ENCODE measurements at places on chromosomes 6 and 20.
A peak's percentile ranks its signal among the peaks of the same experiment; 100 is the strongest.

GRCh38 chr6:152474354-152474753 lies 162.8 kb downstream of the SYNE1 start:
- peak; percentile 57 for DNase-seq

DNA sequence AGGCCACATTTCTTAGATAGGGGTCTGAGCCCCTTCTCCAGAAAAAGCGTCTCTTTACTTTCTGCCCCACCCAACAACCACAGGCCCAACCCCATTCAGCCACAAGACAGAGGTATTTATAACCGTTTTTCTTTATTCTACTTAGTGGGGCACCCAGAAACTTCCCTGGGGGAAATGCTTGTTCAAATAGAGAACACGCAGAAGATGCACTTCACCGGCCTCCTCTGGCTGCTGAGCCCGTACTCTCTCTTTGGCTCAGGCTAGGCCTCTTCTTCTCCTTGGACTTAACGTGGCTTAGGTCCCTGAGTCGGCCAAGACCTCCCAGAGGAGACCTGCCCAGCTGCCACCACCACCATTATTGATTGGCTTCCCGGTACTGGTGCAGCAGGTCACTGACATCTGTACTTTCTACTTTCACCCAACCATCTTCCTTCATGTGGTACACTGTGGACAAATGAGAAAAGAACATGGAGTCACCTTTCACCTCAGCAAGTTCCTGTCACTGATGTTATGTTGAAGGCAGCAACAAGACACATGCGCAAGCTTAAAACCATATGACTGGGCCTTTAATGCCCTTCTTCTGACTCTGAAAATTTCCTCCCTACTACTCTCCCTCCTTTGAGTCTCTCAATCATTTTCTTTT lies 2.2 kb upstream of the TAP2 start:
- DNase-seq: no peak

- no peak for DNase-seq
These were observed 109.1 kb upstream of the GGTLC1 start for GRCh38 chr20:24097506-24098245.

DNA sequence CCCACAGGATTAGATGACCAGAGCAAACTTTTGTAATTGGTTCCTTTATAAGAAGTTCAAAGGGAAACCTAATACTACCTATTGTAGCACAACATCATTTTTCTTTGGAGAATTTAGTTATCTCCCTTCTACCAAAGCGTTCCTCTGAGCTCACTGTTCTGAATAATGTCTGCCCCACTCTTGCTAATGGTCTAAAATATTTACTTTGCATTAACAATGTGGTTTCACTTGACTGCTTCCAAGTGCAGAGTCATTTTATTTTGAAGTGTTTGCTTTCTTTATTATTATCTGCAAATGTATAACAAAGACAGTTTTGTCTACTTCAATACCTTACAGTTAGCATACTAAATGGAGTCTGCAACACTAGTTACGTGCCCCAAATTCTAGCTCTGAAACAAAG lies 15.0 kb downstream of the TRAPPC3L start:
- DNase-seq: no peak

GRCh38 chr20:22601361-22602141 lies 17.2 kb upstream of the FOXA2 start:
- DNase-seq: no peak

GRCh38 chr6:108535114-108535742 lies 25.5 kb upstream of the FOXO3 start:
- DNase-seq: no peak

DNA sequence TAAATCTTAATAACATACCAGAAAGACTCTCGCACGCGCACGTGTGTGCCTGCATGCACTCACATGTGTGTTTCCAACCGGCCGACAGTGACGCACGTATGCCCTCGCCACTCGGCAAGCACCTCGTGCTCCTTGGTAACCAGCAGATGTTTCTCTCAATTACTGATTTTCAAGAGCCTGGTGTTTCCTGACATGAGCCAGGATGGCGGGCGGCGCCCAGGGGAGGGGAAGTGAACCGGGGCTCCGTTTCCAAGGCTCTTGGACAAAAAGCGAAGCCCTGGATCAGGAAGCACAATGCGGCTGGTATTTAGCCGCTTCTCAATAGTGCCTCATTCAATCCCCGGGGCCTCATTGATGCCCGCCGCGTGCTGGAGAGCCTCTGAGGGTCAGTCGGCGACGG lies 37.7 kb downstream of the PMEPA1 start:
- peak; percentile 11 for DNase-seq

- DNase-seq: peak; percentile 75
These were observed at the start of gene NRSN2 for GRCh38 chr20:346640-347316. Gene NRSN2, plus strand, starts transcription at chr20:347111. Its CDS starts 2,533 bp downstream, at chr20:349644.

GRCh38 chr20:46004889-46005473 lies 3.7 kb upstream of the MMP9 start:
- DNase-seq: no peak

DNA sequence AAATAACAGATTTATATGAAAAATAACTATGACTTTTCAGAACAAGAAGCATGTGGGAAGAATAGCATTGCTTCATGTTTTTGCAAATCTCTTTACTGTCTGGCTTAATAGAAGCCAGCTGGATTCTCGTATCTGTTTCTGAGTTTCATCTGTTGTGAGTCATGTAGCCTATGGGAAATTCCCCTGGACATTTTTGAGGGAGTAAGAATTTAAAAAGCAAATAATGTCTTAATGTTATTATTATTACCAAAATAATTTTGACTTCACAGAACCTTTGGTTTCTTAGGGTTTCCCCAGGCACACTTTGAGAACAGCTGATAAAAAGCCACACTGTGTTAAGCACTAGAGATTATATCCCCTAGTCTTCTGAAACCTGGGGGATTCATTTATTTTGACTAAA lies 75.8 kb downstream of the SYCP2L start:
- peak; percentile 95 for DNase-seq

- no peak for DNase-seq
These were observed at the start of gene PGK2 for GRCh38 chr6:49787176-49787575. Gene PGK2, minus strand, starts transcription at chr6:49787285. Its CDS starts 98 bp downstream, at chr6:49787187.

GRCh38 chr20:56731476-56731875 lies 102.4 kb downstream of the TFAP2C start:
- no peak for DNase-seq

GRCh38 chr6:122673343-122673961 lies 63.2 kb downstream of the PKIB start:
- DNase-seq: no peak

DNA sequence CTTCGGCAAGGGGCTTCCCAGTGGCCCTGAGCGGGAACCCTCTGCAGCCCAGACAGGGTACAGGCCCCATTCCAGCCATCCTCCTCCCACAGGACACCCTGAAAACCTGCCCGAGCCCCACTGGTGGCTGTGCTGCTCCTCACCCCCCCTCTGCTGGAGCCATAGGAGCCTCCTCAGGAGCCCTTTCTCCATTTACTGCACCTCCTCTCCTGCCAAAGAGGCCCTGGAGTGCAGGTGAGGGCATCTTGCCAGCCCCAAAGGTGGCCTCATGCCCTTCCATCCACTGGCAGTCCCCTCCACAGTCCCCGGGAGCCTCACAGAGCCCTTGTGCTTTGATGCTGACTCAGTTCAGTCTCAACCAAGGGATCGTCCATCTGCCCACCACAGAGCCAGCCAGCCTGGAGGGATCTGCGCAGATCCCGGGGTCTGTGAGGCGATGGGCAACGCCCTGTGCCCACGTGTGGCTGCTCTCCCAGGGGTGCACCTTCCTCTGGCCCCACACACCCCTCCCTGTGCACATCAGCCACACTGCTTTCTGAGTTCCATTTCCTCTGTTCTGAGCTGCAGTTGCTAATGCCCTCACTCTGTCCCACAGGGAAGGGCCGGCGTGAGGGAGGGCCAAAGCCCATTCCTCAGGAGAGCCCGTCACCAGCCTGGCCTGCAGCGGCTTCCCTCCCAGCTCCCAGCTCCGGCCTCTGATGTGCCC lies 228.5 kb downstream of the DLL1 start:
- DNase-seq: no peak

- peak; percentile 18 for DNase-seq
These were observed at the start of gene ETV7 for GRCh38 chr6:36387440-36388303. Gene ETV7, minus strand, starts transcription at chr6:36387669. Its CDS starts 128 bp downstream, at chr6:36387541.

- DNase-seq: no peak
These were observed 726.4 kb upstream of the SLC35B3 start for GRCh38 chr6:9161731-9162130.

- DNase-seq: peak; percentile 84
These were observed 89.7 kb upstream of the EPB41L1 start for GRCh38 chr20:36064658-36065426.

DNA sequence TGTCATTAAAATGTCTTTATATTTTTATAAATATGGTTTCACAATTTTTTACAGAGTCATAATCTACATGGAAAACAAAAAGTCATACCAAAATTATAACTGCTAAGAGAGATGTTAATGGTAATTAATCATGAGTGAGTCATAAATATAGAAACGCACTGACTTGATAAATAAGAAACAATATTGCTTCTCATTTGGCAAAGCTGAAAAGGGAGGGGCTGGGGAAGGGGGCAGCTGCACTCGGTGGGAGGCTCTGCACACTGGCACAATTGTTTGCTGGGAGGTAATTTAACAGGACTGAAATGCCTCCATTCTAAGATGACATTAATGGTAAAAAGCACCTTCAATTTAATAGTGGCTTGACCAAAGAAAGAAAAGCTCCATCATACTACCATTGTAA lies 133.3 kb upstream of the AGPAT4 start:
- DNase-seq: no peak

GRCh38 chr6:167946007-167946406 lies 51.5 kb upstream of the KIF25 start:
- DNase-seq: no peak

DNA sequence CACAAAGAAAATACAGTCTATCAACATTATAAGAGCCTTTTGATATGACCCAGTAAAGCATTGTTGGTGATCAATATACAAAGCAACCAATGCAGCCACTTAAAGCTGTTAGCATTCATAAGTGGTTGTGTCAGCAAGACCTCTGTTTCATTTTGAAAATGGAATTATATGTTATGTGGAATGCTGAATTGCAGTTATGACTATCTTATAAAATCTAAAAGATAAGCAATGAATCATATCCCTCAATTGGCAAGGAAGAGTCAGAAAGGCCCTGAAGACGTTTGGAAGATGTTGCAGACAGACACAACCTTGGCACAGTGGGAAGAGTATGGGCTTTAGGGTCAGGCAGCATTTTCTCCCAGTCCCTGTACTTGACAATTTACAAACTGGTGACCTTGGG lies 93.8 kb upstream of the RNF217 start:
- peak; percentile 70 for DNase-seq

DNA sequence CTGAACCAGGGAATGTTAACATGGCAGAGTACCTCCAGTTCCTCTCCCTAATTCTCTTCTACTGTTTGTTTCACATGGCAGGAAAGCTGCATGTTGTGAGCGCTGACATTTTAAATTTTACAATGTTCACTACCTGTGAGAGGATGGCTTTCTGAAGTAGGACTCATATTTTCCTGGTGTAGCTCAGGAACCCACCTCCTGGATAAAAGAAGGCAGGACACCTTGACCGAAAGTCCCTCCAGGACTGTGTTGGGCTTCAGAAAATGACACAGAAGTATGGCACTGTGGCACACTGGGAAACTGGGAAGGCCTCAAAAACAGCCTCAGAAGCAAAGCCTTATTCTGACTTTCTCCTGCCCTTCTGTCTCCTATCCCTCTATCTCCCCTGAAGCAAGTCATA lies 33.3 kb downstream of the PTPRK start:
- DNase-seq: no peak

DNA sequence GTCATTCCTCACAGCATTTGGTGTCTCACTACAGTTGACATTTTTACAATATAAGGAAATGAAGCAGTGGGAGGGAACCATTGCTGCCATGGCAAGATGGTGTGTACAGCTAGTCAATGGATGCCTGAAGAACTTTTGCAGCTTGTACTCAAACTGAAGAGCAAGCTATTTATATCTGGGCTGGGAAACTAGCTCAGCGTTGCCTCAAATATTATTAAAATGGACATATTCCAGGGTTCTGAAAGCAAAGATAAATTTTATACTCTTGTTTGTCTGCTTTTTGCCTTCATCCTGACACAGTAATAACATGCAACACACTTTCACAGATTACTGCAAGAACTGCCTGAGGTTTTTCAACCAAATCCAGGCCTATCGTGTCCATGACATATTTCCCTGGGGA lies 156.4 kb upstream of the COL21A1 start:
- DNase-seq: no peak

DNA sequence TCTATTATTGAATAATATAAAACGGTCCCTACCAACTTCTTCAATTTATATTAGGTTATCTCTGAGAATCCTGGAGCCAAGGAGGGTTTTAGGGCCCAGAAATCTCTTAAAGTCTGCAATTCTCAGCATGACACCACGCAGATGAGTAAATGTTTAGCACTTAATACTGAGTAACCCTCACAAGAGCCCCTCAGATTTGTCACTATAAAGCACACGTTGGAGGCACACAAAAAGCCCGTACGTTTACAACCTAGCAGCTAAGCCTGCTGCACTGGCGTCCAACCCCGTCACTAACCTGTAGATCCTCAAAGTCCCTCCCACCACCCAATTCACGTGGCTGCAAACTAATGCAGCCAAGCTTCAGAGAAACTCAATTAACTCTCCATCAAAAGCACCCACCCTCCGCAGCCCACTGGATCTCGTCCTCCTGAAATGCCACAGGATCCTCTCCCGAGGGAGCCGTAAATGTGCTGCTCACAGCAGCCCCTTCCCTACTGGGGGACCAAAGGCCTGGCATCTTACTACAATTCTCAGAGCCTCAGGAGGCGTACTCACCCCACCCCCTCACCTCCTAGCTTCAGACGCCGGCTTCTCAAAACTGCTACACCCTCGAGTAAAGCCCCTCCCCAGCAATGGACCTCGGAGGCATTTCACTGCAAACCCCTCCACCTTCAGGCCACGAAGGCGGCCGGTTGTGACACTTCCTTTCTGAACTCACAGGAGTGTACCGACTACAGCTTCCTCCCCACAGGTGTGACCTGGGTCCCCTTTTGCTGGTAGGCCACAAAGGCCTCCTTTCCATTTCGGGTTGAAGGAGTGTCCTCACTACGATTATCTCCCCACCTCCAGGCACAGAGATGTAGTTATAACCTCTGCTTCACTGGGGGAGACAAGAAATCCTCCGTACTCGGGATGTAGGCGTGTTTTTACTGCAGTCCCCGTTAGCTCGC lies 909 bp downstream of the CPNE1 start:
- DNase-seq: peak; percentile 22

DNA sequence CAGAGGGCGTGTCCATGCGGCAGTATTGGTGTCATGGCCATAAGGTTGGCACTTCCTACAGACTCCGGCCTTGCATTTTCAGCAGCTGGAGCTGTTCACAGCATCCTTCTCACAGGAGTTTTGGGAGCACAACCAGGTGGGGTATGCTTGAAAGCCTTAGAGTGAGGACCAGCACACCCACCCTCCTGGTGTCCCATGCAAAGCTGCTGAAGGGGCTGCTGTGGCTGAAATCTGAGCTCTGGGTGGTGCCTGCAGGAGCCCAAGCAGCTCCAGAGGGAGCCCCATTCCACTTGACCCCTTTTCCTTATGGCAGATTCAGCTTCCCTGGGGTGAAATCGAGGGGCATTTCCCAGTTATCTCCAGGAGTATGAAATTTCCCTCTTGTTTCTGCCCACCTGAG lies 74.0 kb upstream of the BHLHE23 start:
- no peak for DNase-seq

- peak; percentile 77 for DNase-seq
These were observed 161.8 kb upstream of the SCGN start for GRCh38 chr6:25490018-25490801.

Data from fibroblast of skin of back (primary cell).